ENCODE measurements at places on chromosomes 7 and 10. TPM values are rescaled to one million over a fixed set of nuclear protein-coding genes. Genes with fewer than 3 reads are reported as not detected.

AGAP6 gene
- 6.7 TPM for total RNA-seq

EIF5AL1 gene
- 0.12 TPM for total RNA-seq

CAMK1D gene
- 12.6 TPM for total RNA-seq

GIMAP4 gene
- 24.2 TPM for total RNA-seq

CFAP46 gene
- 4.6 TPM for total RNA-seq

TNKS2 gene
- total RNA-seq, result 58.8 TPM

GSTO2 gene
- 13.5 TPM for total RNA-seq

KCNIP2 gene
- 5.1 TPM for total RNA-seq

ZNF212 gene
- total RNA-seq, result 11.4 TPM

KAZALD1 gene
- total RNA-seq, result 12.7 TPM

KLF14 gene
- 1.2 TPM for total RNA-seq

RBAK gene
- 13.4 TPM for total RNA-seq

MYO3A gene
- 3.9 TPM for total RNA-seq

ZNF804B gene
- 0.23 TPM for total RNA-seq

NUP205 gene
- total RNA-seq, result 44.2 TPM

All from metanephros (tissue), 2 donors.